ENCODE measurements at places on chromosomes 4 and X. TPM values are rescaled to one million over a fixed set of nuclear protein-coding genes. Genes with fewer than 3 reads are reported as not detected.

DNA sequence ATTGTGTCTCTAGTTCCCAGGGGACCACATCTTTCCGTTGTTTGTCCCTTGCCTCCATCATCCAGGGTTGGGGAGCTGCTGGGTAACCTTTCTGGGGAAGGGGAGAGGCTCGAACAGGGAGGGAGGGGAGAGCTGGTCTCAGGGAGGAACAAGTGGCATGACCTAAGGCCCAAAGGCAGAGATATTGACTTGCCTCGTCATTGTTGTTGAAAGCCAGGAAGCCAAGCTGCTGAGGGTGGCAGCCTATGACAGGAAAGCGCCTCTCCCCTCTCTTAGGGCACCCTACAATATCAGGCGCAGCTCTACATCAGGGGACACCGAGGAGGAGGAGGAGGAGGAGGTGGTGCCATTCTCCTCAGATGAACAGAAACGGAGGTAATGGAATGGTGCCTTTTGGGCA lies 20.8 kb downstream of the ZNF185 start:
- DNase-seq: no peak

Gene LRRC66
- 1.5 TPM for total RNA-seq

Gene REELD1
- total RNA-seq: not detected

Gene ENPEP
- total RNA-seq: 2.4 TPM

GRCh38 chr4:7813674-7814073 lies 126.0 kb downstream of the AFAP1 start:
- no peak for DNase-seq

DNA sequence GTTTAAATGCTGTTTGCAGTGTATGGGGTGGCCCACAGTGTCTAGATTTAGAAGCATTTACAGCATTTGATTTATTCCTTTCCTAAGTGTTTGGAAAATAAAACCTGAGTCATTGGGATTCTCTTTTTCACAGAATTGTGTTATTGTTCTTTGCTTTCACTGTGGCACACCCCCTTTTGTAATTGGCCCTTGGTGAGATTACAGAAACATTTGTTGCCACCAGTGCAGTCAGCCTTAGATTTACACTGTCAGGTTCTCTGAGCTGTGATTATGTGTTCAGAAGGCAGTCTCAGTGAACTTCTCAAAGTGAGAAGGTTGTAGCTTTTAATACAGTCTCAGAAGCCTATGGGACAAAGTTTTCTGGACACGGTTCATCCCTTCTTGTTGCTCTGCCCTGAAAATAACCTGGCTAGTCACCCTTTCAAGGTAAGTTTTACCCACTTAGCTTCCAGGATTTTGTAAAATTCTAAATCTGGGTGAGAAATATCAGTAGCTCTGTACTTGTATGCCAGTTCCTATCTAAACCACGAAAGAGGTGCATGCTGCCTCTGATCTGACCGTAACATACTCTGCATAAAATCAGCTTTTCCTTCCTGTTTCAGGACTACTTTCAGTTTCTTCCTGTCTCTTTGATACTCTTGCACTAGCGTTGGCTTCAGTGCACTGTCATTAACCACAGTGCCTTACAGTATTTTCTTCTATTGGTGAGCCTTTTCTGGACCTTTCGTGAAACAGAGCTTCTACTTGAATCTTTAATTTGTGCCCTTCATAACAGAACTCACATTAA lies 12.6 kb downstream of the RUFY3 start:
- no peak for DNase-seq

Gene IL2
- total RNA-seq: not detected

DNA sequence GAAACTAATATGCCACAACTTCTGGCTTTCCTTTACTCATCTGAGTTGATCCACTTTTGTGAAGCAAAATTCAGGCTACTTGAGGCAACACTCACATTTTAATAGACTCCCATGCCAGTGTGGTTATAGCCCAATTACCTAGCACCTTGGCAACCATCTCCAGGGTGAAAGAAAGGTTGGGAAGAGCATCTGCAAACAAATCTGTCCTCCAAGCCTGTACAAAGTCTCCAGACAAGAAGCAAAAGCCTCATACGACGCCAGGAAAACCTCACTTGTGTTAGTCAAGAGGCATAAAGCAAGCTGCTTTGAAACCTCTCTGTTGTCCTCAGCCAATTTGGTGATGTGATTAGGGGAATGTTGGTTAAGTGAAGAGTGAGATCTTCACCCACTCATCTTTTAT lies 246.6 kb downstream of the THOC2 start:
- no peak for DNase-seq

DNA sequence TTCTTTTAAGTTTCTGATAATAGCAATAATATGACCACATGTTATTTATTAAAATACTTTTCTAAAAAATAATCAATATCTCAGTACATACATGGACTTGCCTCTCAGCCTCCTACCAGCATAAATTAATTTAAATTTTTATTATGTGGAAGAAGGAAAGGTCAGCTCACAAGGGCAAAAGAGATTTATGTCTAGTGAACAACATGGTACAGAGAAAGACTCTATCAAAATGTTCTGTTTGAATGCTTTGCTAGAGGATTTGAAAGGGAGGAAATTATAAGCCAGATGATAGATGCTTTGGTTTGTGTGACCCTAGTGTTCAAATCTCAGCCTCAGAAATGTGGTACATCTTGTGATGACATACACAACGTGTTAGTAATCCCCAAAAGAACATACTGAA lies 94.3 kb downstream of the DKK2 start:
- no peak for DNase-seq

Gene CT45A6
- not detected for total RNA-seq

- DNase-seq: no peak
Measured at GRCh38 chrX:122552286-122552800, 631.7 kb upstream of the GRIA3 start.

GRCh38 chrX:153371256-153371655 lies 29.9 kb downstream of the PNMA6E start:
- DNase-seq: no peak

- no peak for DNase-seq
Measured at GRCh38 chr4:75557696-75558095, 1.8 kb downstream of the ODAPH start.

DNA sequence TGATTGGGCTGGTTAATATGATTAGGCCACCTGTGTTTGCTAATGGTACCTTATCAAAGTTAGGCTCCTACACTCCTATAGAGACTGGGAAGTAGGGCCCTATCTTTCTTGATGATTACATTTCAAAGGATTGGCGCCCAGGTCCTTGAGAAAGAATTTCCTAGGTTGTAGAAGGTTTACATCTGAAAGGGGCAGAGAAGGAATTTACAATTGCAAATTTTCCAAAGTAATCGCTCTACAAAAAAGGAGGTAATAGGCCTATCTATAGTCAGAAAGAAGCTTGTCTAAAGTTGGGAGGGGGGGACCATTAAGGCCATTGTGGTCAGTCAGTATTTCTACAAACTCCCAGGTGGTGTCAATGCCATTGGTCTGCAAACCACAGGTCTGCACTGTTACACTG lies 638.4 kb downstream of the IL1RAPL1 start:
- no peak for DNase-seq
